ENCODE measurements at places on chromosomes 4 and X.

DNA sequence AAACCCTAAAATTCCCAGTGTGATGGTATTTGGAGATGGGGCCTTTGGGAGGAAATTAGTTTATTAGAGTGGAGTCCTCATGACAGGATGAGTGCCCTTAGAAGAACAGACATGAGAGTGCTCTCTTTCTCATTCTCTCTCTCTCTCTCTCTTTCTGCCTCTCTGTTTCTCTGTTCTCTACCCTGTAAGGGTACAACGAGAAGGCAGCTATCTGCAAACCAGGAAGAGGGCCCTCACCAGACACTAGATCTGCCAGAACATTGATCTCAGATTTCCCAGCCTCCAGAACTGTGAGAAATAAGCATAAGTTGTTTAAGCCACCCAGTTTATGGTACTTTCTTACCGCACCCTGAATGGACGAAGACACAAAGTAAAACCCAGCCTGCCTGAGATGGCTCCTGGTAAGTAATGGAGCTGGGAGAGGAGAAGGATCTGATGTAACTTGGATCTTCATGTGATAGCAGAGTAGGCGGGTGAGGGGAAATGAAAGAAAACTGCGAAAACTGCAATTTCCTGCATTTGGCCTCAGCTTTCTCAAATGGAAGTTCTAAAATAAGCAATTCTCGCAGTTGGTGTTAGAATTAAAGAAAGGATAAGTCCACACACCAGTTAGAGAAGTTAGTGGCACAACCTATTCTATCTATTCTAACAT is 8.7 kb upstream of the CDS1 start:
- no peak for DNase-seq

DNA sequence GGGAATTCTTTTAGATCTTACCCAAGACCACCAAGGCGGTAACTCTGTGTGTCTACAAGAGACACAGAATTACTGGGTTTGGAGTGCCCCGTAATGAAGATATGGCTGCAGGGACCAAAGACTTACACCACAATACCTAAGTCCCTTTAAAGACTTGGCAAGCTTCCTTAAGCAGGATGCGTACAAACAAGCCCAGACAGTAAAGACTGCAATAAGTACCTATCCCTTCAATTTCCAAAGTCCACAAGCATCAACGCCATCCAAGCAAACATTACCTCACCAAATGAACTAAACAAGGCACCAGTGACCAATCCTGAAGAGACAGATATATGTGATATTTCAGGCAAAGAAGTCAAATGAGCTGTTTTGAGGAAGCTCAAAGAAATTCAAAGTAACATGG is 42.3 kb upstream of the RNF128 start:
- DNase-seq = no peak

- no peak for DNase-seq
Observed at GRCh38 chr4:170386511-170386910, 296.8 kb upstream of the AADAT start.

DNA sequence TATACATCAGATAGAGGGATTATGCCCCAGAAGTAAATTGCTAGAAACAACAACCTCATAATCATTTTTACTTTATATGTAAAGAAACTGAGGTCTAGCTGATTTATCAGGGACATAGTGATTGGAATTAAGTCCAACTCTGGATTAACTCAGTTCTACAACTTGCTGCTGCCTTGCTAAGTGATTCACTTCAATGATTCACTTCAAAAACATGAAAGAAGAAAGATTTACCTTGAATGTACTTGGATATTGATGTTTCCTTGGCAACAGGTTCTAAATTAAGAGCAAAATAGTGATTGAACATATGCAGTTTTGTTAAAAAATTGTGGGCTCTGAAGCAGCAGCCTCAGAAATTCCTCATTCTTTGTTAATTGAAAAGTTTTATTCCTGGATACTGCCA is 99.8 kb upstream of the H2AZ1 start:
- no peak for DNase-seq

- DNase-seq = no peak
Observed at GRCh38 chrX:101918751-101919150, 13.1 kb downstream of the ZMAT1 start.

DNA sequence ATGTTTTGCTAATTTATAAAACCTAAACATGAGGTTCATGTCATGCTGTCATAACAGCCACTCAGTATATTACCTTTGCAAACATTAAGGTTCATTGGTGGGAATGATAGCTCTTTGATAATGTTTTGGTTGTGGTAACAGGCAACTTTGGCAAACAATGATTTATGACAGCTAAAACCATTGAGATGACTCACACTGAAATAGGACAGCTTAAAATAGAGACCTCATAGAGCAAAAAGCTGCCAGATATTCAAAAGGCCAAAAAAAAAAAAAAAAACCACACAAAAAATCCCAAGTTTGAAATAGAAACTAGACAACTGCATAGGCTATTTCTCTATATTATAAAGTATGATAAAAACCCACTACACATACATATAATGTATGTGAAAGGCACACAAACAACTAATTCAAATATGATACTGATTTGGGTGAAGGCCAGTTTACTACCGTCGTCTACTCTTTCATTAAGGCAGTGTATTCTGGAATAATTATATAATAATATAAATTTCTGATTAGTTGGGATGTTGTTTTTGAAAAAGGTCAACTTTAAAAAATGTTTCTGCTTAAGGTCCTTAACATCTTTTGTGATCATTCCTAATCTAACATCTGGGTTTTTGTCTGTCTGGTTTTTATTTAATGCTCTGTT is 646.0 kb upstream of the PITX2 start:
- no peak for DNase-seq

DNA sequence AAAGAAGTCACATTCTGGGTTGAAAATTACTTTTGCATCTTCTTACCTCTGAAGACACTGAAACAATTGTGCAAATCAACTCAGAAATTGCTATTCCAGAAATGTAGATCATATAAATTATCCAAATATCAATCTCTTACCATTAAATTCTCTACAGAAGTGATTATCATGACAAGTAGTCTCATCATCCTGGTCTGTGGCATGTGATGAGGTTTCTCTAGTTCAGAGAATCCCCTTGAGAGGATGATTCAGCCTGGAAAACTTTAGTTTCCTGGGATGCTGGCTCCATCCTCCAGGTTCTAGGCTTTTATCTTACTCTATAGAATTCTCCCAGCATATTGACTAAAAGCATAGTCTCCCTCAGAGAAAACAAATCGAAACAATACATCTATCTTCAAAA is 76.2 kb upstream of the S100G start:
- no peak for DNase-seq

Measured in CD4-positive, alpha-beta T cell treated with Interleukin-15 for 4 hours (primary cell).